ENCODE measurements at places on chromosomes 13 and 19.

GRCh38 chr13:84917252-84917878, 881.9 kb downstream of the SLITRK6 start:
- DNase-seq: no peak

- DNase-seq: no peak
These were observed 14.2 kb upstream of the LATS2 start for GRCh38 chr13:21075379-21076249.

- no peak for DNase-seq
These were observed 271.0 kb downstream of the DNAJC15 start for GRCh38 chr13:43294412-43294811.

DNA sequence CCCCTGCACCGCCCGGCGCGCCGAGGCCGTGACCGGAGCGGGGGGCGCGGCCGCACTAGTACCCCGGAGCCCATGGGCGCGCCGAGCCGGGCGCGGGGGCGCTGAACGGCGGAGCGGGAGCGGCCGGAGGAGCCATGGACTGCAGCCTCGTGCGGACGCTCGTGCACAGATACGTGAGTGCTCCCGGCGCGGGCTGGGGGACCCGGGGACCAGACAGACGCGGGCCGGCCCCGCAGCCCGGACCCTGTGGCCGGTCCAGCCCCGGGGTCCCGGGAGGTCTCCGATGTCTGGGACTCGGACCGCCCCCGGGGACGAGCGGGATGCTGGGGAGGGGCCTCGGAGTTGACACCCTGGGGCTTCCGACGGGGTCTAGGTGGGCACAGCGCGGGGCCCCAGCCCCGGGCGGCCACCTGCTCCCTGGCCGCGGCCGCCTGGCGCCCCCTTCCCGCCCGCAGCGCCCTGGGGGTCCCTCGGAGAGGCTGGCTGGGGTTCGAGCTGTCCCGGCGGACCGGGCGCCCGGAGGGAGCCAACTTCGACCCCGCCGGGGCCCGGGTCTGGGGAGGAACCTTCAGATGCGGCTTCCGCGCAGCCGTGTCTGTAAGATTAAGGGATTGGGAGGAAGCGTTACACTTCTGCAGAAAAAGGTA, 568 bp downstream of the ATP11A start:
- DNase-seq: no peak

- DNase-seq: no peak
These were observed 7.1 kb downstream of the YIPF2 start for GRCh38 chr19:10921199-10921909.

DNA sequence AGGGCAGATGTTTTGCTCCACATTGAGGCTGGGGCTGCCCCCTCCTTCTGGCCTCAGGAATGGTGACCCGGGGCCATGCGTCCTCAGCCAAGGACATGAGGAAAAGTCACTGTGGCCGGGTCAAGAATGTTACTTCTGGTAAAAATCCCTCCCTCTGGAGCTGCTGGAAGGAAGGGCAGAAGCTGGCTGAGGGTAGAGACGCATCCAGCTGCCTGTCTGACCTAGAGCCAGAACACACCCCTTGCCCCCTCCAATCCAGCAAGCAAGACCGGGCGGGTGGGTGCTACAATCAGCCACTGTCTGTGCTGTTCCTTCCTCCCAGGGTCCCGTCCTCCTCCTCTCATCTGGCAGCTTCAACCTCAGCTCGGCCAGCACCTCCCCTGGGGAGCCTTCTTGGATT, 59.0 kb downstream of the PTPRS start:
- DNase-seq: no peak

- no peak for DNase-seq
These were observed 151.0 kb upstream of the TMTC4 start for GRCh38 chr13:100825557-100825956.

GRCh38 chr13:104270731-104271130, 1204.5 kb upstream of the SLC10A2 start:
- DNase-seq: no peak

DNA sequence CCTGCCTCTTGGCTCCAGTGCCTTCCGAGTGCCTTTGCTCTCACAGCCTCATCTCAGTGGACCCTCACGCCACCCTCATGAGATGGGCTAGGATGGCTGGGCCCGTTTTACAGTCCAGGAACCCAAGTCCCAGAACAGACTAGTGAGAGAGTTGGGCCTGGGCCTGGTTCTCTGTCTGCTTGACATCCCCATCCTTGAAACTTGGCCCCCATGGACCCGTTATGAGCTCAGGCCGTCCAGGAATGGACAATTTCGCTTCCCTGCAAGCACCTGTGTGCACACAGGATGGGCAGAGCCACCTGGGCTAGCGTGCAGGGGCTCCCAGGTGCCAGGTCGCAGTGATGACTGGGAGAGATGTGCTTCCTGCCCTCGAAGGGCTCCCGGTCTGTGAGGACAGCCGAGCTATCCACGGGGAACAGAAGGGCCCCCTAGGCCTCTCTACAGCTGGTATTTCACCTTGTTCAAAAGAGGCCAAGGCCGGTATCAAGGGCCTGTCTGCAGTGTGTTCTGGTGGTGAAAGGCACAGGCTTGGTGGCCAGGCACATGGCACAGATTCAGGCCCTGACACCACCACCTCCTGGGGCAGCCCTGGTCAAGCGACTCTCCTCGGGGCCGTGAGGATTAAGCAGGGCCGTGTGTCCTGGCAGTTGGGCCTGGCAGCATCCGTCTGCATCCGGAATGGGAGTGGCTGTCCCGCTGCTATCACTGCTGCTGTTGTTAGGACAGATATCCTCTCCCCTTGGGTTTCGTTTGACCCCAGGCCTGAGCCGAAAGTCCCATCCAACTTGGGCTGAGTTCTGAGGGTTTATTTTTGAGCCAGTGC, 38.9 kb downstream of the CAPN12 start:
- no peak for DNase-seq

- DNase-seq: no peak
These were observed 36.7 kb upstream of the SLC46A3 start for GRCh38 chr13:28755546-28755870.

DNA sequence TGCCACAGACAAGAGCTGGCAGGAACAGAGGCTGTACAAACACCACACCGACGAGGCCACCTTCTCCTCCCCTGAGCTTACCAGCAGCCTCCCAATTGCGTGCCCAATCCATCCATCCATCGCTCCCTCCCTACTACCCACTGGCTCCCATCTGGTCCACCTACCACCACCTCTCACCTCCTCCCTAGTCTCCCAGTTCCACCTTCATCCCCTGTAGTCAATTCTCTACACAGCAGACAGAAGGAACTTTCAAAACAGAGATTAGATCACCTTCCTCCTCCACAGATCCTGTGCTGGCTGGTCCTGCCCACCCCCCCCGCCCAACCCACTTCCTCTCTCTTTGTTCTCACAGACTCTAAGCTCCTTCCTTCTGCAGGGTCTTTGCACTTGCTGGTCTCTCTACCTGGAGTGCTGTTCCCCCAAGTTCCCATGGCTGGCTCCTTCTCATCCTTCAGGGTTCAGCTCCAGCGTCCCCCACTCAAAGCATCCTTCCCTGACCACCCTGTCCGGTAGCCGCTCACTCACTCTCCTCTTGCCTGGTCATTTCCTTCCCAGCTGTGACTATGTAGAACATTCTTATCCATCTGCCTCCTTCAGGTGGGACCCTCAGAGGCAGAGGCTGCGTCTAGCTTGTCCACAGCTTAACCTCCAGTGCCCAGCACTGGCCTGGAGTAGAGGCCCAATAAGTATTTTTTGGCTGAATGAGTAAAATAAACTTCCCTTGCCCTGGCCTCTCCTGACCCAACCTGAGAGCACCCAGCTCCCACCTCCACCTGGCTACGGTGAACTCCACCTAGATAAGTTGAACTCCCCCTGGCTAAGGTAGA, 23.0 kb downstream of the PIN1 start:
- DNase-seq: no peak

Data from stimulated activated CD4-positive, alpha-beta T cell treated with anti-CD3 and anti-CD28 coated beads, Interleukin-15, amount 100 ng/mL, for 48 hours (primary cell).